ENCODE measurements at places on chromosomes 1 and 21.

- no peak for DNase-seq
These were observed 407.0 kb downstream of the NPHP4 start for GRCh38 chr1:5585256-5585655.

- DNase-seq: no peak
These were observed 44.3 kb downstream of the LAMC2 start for GRCh38 chr1:183230413-183230812.

DNA sequence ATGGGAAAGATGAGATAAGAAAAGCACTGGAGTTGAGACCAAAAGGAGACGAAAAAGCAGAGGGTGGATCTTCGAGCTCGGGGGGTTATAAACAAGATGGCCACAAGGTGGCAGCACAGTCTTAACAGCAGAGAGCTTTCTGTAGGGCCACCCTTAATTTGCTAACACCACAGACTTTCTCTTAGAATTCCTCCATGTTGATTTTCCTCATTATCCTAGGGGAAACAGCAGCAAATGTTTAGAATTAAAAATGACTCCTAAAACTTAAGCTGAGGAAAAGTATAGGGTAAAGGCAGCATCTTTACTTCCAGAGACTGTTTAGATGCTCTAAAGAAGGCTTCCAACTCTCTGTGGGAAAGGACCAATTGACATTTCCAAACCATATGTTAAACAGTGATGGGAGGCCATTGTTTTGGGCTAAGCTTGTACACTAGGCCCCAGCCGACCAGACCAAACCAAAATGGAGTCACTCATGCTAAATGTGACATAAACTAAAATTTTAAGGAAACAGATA is 2.5 kb upstream of the APOBEC4 start:
- DNase-seq: peak; percentile 33

- DNase-seq: no peak
These were observed 8.4 kb downstream of the PLPP3 start for GRCh38 chr1:56570924-56571372.

GRCh38 chr1:17831597-17831996 is 76.5 kb downstream of the ACTL8 start:
- no peak for DNase-seq

DNA sequence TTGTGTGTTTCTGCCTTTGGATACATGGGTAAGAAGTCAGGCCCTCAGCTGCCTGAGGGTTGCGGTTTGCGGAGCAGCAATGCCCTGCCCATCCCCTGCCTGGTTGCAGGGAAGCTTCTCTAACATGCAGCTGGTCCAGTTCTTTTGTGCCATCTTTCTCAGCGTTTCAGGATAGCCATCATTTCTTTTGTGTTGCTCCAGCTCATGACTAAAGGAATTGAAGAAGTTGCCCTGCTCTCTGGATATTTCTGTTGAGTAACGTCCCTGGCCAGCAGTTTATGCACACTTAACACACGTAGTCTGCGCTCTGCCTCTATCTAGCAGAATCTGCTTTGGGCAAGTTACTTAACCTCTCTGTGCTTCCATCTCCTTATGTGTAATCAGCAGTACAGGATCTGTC is 62.1 kb downstream of the DOP1B start:
- no peak for DNase-seq

GRCh38 chr1:109931189-109931731 is 20.6 kb downstream of the CSF1 start:
- peak; percentile 10 for DNase-seq

GRCh38 chr1:95982711-95983110 is 738.9 kb upstream of the PTBP2 start:
- DNase-seq: no peak

DNA sequence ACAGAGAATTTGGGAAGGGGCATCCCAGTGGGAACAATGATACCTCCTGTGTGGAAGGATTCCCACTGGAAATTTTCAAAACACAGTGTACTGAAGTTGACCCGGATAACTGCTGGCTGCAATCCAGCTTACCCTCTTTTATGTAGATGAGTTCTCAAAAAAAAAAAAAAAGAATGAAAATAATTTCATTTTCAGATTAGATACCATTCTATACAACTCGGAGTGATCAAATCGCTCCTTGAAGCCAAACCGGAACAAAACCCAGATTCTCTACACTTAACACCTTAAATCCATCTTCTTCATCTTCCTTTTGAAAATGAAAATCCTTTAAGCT is 69.1 kb downstream of the KAZN start:
- no peak for DNase-seq

GRCh38 chr1:16050328-16050727 is 6.7 kb downstream of the CLCNKB start:
- DNase-seq: no peak

- no peak for DNase-seq
These were observed 13.5 kb downstream of the EFCAB14 start for GRCh38 chr1:46705408-46705807.

- no peak for DNase-seq
These were observed 15.3 kb downstream of the CLCC1 start for GRCh38 chr1:108947871-108948525.

GRCh38 chr1:151774256-151774922 is 11.1 kb upstream of the MRPL9 start:
- no peak for DNase-seq

Measured in NCI-H1930 (cell line).